ENCODE measurements at places on chromosomes 1 and 21.

DNA sequence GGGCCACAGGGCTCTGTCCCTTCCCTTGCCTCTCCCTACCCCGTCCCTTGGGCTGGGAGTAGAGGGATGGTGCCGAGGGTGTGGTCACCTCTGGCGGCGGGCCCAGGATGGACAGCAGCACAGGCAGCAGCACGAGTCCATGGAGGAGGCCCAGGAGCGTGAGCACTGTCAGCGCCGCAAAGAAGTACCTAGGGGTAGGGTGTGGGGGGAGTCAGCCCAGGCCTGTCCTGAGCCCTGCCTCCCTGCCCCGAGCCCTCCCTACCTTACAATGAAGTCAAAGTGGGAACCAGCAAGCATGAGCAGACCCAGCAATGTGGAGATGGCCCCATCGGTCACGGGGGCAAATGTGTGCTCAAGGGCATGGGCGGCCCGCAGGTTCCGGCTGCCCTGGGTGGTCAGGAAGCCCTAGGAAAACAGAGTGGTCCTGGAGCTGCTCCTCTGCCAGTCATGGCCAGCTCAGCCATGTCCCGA lies 14.7 kb downstream of the BTBD19 start:
- no peak for DNase-seq

DNA sequence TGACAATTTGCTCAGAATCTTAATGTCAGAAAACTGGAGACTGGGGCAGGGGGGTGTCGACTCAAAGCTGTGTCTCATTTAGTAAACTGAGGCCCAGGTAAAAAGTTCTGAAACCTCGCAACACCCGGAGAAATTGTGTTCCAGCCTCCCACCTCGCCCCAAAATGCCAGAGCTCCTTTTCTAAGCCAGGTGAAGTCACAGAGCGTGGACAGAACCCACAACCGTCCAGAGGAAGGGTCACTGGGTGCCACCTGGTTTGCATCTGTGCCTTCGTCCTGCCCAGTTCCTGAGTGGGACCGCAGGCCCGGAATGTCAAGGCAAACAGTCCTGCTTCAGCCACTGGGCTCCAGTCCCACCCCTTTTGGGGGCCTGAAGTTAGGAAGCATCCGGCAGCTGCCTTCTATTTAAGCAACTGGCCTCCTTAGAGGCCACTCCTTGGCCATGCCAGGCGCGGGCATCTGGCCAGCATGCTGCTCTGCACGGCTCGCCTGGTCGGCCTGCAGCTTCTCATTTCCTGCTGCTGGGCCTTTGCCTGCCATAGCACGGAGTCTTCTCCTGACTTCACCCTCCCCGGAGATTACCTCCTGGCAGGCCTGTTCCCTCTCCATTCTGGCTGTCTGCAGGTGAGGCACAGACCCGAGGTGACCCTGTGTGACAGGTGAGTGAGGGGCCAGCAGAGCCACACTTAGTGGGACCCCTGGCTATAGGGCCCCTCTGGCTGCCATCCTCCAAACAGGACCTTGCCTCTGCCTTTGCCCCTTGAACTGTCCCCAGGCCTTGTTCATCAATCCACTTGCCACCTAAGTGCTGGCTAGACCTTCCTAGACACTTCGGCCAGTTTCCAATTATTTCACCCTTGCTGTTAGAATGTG lies at the start of gene TAS1R1:
TSS of gene TAS1R1 (plus strand) at position 401 of the 872 bp plus-strand sequence. CDS start at position 468, 67 bp downstream.
- no peak for DNase-seq

- DNase-seq = no peak
Observed at GRCh38 chr1:237170149-237170548, 128.2 kb downstream of the RYR2 start.

- DNase-seq = peak; percentile 92
Observed at GRCh38 chr1:6602669-6603237, at the start of gene KLHL21. Gene KLHL21 (minus strand): TSS chr1:6602869. CDS start chr1:6602817, 52 bp downstream.

DNA sequence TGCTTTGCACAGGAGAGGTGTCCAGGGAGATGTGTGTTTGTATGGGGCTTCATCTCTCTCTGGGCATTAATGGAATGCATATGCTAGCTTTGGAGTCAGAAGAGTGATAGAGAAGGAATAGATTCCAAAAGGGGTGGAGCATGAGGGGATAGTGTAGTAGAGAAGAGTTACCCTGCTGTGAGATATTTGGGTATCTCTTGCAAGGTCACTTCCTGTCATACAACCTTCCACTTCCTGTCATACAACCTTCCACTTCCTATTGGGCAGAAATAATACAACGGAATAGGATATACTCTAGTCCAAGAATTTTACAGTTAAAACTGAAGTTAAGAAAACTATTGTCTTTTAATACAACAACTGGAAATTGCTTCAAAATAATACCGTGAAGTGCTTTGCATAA lies 351.8 kb upstream of the FMN2 start:
- DNase-seq = no peak
